ENCODE measurements at places on chromosomes 13 and 19. TPM values are rescaled to one million over a fixed set of nuclear protein-coding genes. Genes with fewer than 3 reads are reported as not detected.

GRCh38 chr13:66821551-66821950, 408.6 kb downstream of the PCDH9 start:
- DNase-seq: no peak

Gene PDE4A
- total RNA-seq: 59.9 TPM

- DNase-seq: peak; percentile 15
Measured at GRCh38 chr13:51286135-51287002, 53.1 kb upstream of the SERPINE3 start.

Gene ZNF324B
- total RNA-seq: 2.2 TPM

Gene OR4F17
- not detected for total RNA-seq

DNA sequence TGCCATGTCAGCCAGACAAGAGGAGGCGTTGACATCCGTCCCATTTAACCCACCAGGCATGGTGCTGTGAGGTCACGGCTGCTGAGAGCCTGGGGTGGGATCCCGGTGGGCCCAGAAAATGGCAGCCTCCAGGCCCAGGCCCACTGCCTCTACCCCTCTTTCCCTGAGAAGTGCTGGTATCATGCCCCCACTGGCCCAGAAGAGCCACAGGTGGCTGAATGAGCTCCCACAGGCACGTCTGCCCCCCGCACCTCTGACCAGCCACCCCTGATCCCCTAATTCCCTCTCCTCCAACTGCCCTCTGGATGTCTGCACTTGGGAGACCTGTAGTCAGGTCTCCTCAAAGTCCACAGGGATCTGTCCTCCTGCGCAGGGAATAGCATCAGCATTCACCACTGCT, 37.3 kb upstream of the KCTD15 start:
- DNase-seq: no peak

Gene PGLYRP1
- total RNA-seq: not detected

GRCh38 chr19:34220472-34221063, 33.8 kb upstream of the GARRE1 start:
- DNase-seq: no peak

- no peak for DNase-seq
Measured at GRCh38 chr19:482186-483041, 13.9 kb upstream of the MADCAM1 start.

DNA sequence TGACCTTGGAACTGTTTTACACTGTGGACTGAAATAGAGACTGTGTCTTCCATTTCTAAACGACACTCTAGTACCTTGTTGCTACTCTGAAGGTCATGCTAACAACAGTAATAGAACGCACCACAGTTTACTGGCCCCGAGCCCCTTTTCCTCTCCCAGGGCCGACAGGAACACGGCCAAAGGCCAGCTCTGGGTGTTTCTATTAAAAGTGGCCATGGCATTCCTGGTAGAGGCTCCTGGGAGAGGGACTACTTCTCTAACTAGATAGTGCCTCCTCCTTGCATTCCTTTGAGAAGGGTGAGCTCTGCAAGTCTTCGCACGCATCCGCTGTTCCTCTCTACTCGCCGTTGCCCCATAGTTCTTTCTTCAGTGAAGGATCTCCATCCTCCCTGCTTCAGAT, 18.7 kb upstream of the SIAH3 start:
- no peak for DNase-seq

- DNase-seq: no peak
Measured at GRCh38 chr13:44801990-44802389, 187.3 kb downstream of the NUFIP1 start.

DNA sequence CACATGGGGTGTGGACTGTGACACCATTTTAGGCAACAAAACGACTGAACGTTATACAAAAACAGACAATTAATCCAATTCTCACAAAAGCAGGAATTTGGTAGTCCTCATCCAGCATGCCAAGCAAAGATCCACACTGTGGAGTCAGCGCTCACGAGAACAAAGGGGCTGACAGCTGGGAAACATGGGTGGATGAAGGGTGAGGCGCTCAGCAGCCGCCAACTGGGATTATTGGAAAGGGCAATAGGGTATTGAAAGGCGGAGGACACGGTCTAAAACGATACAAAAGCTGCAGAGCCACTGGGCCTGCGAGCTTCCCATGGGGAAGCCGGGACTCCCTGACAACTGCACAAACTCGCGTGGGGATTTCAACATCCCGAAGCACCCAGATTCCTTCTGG, 4.7 kb upstream of the ZNF813 start:
- no peak for DNase-seq

GRCh38 chr13:48156466-48156865, 61.6 kb upstream of the MED4 start:
- no peak for DNase-seq

DNA sequence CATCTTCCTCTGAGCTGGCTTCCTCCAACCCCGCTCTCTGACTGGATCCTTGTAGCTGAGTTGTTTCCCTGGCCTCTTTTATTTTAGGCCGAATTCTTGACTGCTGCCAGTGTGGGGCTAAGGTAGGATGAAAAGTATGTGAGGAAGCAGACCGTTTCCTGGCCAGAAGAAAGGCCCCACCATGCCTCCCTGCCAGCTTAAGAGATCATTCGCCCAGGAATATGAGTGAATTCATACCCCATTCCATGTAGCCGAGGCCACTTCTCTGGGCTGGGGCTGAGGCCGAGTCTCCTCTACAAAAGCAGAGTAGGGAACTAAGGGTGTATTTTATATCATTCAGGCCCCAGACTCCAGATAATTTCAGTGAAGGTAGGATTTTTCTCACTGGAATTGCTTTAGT, 32.3 kb downstream of the NFIX start:
- no peak for DNase-seq

DNA sequence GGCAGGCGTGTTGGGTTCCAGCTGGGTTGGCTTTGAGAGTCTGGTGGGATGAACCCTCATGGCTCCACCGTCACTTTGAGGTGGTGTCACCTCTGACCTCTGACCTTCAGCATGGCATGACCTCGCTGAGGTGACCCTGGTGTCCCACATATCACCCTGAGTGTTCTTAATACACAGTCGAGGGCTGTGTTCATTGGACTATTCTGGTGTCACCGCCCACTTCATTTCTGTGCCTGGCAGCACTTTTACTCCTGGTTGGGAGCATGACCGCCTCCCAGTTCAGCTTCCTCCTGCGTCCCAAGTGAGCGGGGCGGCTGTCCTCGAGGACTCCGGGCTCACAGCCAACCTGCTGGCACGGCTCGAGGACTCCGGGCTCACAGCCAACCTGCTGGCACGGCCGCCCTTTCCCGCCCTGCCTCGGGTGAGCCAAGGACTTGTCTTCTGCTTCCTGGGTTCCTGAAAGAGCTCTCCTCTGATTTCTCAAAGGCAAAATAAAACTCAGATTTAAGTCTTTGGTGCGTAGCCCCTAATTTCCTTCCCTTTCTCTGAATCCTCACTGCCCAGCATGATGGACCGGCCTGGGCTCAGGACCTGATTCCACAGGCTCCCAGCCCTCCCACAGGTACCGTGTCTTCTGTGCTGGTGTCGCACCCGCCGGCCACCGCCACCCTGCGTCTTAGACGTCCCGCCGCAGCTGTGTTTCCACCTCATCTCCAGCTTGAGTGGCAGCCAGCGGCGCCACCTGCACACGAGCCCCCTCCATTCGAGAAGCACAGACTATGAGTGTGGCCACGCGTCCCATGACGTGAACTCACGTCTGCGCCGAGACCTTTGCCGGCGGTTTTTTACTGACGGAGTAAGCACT, 10.4 kb downstream of the ATP4B start:
- peak; percentile 73 for DNase-seq

Gene KCTD12
- 120 TPM for total RNA-seq

Gene TMEM38A
- 0.75 TPM for total RNA-seq

DNA sequence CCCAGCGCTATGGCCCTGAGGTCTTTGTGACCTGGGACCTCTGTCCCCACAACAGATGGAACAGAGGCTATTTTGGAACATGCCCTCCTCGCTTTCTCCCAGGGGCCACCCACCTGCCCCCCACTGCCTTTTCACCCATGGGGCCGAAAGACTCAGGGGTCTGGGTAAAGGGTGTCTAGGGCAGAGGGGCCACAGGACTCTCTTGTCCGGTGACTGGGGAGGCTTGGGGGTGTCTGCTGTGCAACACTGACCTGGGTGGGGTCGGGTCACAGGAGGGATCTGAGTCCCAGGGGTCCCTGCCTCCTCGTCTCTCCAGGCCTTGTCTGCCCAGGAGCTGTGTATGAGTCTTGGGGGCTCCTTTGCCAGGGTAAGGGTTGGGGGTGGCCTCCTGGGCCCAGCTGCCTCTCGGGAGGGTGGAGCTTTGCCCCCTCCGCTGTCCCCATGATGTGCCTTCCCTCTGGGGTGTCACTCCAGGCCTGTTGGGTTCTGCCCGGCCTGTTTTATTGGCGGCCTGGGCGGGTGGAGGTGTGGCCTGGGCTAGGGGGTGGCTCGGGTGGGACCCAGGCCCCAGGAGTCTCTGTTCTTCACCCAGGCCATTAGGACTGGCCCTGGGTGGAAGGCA, 2.1 kb downstream of the ARID3A start:
- no peak for DNase-seq

DNA sequence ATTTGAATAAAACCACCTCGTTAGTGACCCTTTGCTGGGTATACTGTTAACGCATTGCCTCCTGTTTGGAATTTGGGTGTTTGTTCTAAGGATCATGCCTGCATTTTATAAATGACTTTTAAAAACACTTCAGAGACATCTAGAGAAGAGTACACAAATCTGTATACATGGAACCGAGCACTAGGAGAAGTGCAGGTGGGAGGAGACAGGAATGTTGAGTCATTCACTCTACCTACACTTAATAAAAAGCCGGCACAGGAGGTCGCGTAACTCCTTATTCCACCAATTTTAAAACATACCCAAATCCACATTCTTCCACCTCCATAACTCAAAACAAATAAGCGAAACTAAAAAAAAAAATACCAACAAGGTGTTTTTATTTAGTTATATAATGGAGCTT, 48.6 kb downstream of the FGF9 start:
- no peak for DNase-seq

GRCh38 chr19:39306075-39306474, 9.9 kb downstream of the IFNL1 start:
- DNase-seq: no peak

Gene APOC4
- not detected for total RNA-seq

DNA sequence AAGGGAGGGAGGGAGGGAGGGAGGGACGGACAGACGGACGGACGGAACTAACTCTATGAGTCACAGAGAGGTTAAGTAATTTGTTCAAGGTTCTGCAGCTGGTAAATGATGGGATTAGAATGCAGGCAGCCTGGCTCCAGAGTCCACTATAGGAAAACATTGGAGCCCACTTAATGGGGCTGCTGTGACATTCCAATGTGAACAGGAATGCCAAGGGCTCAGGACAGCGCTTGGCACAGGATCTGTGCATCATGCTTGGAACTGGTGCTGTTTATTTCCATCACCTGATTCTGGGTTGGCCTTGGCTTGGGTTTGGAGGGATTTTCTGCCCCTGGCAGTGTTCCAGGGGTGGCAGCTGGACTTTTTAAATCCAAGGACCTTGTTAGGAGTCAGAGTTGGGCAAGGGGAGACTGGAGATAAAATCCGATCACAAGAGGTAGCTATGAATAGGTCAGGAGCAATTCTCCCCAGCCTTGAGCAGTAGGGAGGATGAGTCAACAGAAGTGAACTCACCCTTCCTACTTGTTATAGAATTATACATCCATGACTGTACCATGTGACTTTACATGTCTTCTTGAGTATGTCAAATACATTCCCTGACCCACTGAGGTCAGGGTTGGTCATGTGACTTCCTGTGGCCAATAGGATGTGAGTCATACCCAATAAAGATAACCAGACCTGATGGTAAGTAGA, 7.8 kb upstream of the HIF3A start:
- DNase-seq: no peak

DNA sequence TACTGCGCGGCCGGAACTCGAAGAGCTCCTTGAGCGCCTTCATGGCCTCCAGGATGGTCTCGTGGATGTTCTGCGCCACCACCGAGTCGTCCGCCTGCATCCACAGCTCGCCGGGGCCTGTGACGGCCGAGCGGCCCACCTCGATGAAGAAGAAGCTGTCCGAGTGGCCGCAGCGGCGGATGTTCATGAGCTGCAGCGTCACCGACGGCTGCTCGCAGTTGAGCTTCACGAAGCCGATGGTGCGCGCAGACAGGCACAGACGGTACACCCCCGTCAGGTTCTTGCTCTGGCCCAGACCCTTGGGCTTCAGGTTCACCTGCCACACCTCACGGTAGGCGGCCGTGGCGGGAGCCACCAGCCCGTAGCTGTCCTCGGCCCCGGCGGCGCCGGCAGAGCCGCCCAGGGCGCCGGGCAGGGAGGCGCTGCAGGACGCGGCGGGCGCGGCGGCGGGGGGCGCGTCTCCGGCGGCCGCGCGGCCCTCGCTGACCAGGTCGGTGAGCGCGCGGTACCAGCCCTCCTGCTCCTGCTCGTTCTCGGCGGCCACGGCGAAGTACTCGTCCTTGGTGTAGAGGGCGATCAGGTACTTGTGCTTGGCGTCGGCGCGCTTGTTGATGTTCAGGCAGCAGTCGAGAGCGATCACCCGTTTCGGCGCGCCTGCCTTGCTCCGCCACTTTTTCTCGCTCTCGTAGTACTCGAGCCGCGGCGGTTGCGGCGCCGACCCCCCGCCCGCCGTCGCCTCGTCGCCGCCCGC, 1.1 kb downstream of the IRS2 start:
- no peak for DNase-seq

DNA sequence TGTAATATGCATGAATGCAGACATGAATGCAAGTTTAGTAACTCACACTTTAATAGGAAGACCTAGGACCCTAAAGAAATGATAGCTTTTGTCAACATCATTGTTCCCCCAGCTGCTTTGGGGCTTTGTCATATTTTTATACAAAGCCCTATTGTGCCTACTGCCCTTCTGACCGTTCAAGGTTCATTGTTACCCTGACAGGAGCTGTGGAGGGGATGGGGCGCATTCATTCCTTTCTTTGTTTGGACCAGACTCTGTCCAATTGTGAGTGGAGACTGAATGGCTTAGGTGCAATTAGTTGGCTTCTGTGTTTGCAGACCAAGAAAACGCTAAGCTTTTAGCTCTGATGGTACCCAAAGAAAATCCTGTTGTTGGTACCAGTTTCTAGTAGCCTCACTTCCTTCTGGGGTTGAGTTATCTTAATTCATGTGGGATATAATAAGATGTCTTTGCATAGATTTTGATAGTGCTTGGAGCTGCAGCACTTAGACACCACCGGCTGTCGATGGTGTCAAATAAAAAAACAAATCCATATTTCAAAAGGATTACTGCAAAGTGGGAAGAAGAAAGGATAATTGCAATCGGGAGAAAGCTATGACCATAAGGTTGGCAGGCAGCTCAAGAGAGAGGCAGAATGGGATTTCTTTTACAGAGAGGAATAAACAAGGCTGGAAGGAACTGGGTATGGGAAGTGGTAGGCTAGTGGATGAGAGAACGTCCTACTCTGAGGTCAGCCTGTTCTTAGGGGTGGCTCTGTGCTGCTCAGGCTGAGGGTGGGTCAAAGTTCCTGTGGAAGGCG, 133.9 kb upstream of the TMTC4 start:
- no peak for DNase-seq

GRCh38 chr19:19443902-19444680, 38.6 kb downstream of the GATAD2A start:
- no peak for DNase-seq

Gene SSC5D
- total RNA-seq: 22.4 TPM

Gene ZNF726
- not detected for total RNA-seq

Gene ZNF460
- total RNA-seq: 56.5 TPM

GRCh38 chr13:42280537-42280936, 8.6 kb downstream of the AKAP11 start:
- no peak for DNase-seq

All from ascending aorta (tissue), 2 donors.